Stimulated activated CD8-positive, alpha-beta memory T cell treated with anti-CD3 and anti-CD28 coated beads, Interleukin-4, amount 100 ng/mL, for 48 hours (primary cell): ENCODE measurements at places on chromosomes 7 and 10.

GRCh38 chr10:114767101-114767985 is 54.2 kb upstream of the FHIP2A start:
- peak; percentile 36 for DNase-seq

DNA sequence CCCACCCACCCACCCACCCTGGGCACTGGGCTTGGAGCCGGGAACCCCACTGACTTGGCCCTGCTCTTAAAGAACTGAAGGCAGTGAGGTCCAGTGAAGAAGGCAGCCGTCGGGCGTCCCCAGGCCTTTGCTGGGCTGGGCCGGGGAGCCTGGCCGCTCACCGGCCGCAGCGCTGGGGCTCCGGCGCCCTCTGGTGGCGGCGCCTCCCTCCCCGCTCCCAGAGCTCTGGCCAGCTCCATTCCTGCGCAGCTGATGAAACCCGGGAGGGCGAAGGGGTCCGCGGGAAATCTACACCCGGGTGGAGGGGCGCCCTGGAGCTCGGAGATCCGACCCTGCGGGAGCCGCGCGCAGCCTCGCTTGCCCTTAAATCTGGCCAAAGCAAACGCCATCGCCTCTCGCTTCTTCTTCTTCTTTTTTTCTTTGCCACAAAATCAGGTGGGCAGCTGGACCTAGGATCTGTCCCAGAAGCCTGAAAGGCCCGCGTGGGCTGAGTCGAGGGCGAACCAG is 1.7 kb upstream of the CXCL12 start:
- peak; percentile 59 for DNase-seq

DNA sequence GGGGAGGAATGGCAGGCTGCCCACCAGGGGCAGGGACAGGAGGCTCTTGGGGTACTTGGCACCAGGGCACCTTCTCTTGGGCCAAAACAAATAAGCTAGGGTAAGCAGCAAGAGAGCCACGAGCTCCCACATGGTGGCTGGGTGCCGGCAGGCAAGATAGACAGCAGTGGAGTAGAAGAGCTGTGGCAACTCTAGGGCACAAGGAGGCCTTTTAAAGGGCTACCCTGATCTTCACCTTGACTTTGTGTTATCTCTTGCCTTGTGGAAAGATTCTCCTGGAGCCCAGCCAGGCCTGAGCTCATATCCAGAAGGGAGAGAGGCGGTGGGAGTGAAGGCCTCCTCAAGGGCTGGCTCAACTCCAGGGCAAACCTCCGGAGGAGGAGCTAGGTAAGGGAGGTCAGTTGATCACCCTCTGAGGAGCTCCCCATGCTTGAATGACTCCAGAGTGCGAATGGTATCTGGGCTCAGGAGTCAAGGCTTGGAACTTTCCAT is at the start of gene CYP17A1:
Gene CYP17A1 (minus strand): TSS at position 184 of the 492 bp plus-strand sequence. CDS start 52 bp downstream, at position 132.
- no peak for DNase-seq

DNA sequence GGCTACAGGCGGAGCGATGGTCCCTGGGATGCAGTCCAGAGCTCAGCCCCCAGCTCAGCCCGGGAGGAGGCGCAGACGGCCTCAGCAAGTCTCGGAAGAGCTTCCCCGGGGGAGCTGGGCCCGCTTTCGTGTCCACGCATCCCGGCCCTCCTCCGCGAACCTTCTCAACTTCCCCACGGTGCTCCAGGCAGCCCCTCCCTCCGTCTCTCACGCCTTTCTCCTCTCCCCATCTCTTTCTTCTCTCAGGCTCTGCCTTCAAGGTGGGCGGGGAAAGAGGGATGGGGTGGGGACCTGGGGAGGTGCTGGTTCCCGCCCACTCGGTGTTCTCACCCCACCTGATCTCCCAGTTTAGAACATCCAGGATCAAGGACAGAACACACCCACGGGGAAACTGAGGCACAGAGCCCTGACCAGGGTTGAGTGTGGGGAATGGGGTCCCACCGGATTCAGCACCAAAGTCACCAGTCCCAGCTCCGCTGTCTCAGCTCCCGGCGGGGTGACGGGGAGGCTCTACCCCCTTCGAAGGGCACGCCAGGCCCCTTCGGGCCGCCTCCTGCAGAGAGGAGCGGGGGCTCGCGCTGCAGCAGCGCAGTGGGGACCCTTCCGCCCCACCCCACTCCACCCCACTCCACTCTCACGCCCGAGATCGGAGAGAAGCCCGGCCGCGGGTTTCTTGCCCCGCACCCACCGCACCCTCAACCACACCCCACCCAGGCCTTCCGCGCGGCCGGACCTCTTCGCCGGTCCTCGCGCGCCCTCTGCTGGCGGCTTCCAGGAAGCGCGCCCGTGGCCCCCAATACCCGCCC is 18.2 kb downstream of the POLL start:
- peak; percentile 90 for DNase-seq

- no peak for DNase-seq
Observed at GRCh38 chr7:81187753-81188152, 268.9 kb upstream of the SEMA3C start.

GRCh38 chr10:54826994-54827560 is 26.0 kb upstream of the PCDH15 start:
- no peak for DNase-seq

GRCh38 chr10:27680006-27680557 is 65.5 kb downstream of the MKX start:
- no peak for DNase-seq

GRCh38 chr10:110993024-110993693 is 73.8 kb downstream of the SHOC2 start:
- no peak for DNase-seq

DNA sequence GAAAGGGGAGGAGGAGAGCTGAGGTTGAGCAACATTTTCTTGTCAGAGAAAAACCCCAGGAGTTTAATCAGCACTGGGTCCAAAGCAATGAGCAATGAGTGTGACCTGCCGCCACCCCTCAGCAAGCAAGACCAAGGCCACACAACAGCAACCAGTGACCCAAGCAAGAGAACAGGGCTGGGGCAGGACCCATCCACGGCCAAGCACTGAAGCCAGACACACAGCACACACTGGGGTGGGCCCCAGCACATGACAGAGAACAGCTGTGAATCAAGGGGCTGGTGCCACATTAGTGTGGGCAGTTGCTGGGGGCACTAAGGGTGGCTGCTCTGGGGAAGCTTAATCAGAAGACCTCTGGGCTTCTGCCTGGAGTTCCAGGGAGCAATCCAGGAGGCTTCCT is 16.2 kb downstream of the TMEM72 start:
- DNase-seq = no peak

DNA sequence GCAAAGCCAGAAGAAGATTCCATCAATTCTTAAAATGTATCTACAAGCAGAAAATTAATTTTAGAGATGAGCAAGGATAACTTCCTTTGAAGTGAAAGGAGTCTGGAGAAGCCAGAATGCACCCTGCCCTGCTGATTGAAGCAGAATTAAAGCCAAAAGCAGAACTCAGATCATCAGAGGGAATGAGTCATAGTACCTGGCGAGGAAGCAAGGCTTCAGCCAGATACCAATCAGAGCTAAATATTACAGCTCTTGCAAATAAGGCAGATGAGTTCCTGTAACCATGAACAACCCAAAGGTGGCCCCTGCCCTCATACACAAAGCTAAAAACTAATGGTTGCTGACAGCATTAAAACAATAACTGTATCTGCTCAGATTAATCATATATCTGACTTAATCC is 10.4 kb downstream of the HTR7 start:
- DNase-seq = no peak

DNA sequence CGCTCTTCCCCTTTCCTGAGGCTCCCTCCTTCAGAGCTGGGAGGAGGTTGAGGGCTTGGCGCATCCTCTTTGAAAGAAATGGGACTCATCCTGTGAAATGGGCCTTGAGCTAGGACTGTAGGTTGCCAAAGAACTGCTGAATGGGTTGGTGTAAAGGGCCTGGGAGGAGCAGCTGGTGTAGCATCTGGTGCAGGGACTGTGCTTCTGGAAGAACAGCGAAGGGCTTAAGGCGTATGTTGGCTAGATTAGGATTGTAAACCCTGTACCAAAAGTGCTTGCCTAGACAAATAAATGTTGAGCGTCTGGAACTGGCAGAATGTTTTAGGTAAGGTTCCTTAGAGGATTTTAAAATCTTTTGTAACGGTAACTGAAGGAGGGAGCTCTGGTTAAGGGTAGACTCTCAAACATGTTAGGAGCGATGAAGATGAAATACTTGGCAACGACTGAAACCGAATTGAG is 563 bp downstream of the STAM start:
- peak; percentile 39 for DNase-seq

- peak; percentile 58 for DNase-seq
Observed at GRCh38 chr10:3172081-3172445, 519 bp downstream of the PITRM1 start.

DNA sequence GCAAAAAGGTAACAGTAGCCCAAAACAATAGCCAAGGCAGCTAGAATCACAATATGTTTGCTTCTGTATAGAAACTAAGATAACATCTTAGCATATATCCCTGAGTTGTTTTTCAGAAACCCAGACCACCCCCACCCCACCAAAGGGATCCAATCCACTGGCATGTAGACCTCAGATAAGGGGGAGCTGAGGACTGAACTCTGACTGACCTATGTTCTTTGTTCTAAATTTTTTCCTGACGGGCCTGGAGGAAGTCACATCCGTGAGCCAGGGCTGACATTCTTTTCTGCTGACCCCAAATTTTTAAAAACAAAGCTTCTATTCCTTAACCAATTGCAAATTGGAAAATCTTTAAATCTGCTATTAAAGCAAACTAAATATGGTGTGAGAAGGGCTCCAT is 493.9 kb upstream of the IGFBP3 start:
- DNase-seq = no peak

DNA sequence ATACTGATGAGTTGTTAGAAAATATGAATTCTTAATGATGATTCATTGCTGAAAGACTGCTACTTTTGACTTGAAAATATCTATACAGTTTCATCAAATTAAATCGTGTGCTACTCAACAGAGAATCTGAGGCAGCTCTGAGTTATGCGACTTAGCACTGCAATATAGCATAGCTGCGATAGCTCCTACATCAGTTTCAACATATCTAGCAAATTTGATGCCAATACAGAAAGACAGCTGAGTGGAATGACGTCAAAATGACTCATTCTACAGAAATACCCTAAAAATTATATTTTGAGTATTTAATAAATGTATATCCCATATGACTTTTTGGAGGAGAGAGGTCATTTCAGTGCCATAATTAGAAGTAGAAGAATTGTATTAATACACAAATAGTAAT is 1.1 kb upstream of the TARP start:
- no peak for DNase-seq
